Glomerular endothelial cell (primary cell): ENCODE measurements at places on chromosomes 12 and 14.

DNA sequence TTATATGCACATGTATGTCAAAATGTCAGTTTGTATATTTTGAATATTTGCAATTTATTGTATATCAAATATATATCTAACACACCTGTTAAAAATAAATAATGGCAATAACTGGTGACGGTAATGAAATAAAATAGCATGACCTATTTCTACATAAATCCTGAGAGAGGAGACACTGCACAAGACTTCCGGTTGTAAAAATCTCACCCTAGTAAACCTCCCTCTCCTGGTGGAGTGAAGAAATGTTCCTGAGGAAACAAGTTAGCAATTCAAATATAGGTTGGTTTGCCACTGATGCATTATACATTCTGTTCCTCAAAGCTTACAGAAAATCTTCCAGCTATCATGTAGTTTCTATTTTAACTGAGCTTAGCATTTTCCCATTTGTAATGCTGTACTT lies 166.1 kb upstream of the SYT10 start:
- no peak for DNase-seq

DNA sequence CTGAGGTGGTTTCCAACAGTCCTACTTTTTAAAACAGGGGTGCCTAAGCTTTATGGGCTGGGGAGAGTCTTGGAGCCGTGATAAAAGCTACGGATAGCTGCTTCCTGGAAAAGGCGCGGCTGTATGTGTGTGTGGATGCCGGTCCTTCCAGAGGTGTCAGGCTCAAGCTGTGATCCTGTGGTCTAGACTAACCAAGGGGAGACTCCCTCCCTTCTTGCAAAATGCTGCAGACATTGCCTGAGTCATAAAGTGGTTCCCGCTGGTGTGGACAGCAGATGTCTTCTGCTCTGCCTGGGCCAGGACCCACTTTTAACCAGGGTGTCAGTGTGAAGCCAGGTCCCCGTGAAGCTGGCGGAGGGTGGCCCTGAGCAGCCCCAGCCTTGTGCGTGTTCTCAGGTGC lies 37.8 kb downstream of the CCDC92 start:
- DNase-seq, result no peak

DNA sequence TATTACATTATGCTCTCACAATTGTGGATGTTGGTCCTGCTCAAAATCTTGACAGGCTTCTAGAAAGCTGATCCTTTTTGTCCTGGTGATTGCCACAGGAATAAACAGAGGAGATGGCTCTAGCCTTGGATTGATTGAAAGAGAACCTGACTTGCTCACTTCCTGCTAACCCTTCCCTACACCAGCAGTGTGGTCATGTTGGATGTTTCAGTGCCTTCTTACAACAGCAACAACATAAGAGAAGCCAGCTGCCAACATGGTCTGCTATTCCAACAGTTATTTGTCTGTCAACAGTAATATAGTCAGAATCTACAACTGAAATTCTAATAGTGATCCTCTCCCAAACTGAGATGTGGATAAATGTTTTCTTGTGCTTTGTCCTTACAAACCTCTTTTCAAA lies 311.6 kb upstream of the DIO2 start:
- DNase-seq, result no peak

- DNase-seq, result no peak
Observed at GRCh38 chr12:65958456-65958855, 134.2 kb downstream of the HMGA2 start.

GRCh38 chr12:90299121-90299520 lies 590.5 kb upstream of the ATP2B1 start:
- no peak for DNase-seq

DNA sequence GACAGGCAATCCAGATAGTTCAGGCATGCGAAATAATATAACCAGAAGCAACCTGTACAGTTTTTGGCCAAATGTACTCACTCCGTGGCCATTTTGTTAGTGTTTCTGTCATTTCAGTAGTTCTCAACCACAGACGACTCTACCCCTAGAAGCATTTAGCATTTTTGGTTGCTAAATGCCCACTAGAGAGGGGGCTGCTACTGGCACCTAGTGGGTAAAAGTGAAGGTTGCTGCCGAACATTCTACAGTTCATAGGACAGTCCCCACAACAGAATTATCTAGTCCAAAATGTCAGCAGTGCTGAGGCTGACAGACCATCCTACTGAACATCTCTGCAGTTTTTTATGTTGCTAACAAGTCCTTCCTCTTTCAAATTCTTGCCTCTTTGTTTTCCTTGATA lies 107.4 kb downstream of the TSHR start:
- no peak for DNase-seq

DNA sequence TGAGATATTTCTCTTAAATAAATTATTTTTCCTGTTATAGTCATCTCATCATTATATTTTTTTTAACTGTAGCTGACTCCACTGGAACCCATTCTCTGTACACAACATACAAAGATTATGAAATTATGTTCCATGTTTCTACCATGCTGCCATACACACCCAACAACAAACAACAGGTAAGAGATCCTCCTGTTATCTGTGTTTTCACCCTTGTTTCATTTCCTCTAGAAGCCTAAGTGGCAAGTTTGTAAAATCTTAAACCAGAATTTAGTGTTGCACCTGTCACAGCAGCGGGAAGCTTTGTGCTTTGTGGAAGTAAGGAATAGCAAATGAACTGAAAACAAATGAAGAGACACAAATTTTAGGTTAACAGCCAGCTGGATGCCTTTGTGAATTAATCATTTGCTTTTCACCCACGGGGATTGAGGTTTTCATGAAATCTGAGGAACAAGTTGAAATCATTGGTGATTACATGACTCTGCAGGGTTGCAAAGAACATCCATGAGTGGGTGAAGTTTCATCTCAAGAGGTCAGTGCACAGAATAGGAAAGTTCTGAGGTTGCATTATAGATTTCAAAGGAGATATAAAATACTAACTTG lies 273.9 kb upstream of the RGS6 start:
- DNase-seq, result no peak

DNA sequence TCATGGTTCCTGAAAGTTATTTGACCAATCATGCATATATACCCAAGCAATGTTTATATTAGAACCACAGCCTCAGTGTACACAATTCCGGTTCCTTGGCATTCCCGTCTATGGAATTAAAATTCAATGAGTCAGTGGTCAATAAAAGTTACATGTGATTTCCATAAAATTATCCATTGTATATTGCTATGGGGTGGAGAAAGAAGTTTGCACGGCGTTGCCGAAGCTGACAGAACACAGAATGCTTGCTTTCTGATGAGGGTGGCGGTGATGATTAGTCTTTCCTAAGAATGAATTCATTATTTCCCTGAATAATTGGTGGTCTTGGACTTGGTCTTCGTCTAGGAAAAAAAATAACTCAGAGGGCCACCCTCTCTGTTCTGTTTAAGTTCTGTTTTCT lies 214.1 kb downstream of the ANO2 start:
- no peak for DNase-seq

GRCh38 chr14:56004786-56005185 lies 113.4 kb upstream of the PELI2 start:
- no peak for DNase-seq

DNA sequence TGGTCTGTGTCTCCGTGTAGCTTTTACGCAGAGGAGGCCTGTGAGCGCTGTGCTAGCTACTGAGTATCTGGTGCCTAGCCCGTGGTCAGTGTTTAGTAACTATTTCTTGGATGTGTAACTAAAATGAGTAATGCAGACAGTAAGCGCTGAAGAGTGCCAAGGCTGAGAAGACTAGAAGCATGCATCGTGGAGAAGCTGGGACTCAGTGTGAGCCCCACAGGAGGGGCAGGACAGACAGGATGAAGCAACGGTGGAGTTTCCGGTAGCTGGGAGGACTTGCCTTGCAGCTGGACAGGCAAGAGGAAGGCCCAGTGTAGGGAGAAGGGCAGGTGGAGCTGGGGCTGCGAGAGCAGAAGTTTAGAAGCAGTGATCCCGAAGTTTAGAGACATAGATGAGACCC lies 233.4 kb upstream of the FKBP4 start:
- no peak for DNase-seq

GRCh38 chr14:100129161-100129589 lies 30.3 kb downstream of the DEGS2 start:
- no peak for DNase-seq

DNA sequence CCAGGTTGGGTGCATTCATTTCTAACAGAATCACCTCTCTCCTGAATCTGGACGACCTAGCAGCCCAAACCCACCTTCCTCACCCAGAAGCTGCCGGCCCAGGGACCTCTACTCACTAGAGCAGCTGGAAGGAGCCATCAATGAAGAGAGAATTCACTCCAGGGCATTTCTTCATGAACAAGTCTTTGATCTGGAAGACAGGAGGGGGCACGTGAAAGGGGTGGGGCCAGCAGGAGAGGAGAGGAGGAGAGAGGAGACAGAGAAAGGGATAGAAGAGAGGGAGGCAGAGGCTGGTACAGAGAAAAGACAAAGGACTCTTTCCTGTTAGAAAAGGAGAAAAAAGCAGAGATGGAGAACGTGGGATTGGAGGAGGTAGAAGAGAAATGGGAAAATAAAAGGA lies 39.8 kb downstream of the TRPV4 start:
- DNase-seq, result no peak

GRCh38 chr12:98123021-98123461 lies 392.3 kb upstream of the TMPO start:
- DNase-seq, result no peak

DNA sequence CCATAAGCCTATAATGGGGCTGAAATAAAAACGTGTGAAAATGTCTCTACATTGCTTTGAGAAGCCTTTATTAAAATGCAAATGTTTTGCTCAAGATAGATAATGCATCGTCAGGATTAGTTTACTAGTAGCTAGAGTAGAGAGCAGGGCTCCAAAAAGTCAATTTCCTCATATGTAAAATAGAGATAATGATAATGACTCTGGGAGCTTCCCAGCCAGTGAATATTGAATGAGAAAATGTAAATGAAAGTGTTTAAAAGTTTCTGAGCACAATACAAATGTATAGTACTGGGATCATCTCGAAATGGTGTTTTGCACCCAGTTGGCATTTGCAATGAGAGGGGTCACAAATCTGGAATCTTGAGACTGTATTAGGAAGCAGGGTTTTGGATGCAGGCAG lies 135.3 kb downstream of the OTOGL start:
- no peak for DNase-seq

- DNase-seq, result no peak
Observed at GRCh38 chr14:87158283-87158682, 834.7 kb downstream of the GALC start.

DNA sequence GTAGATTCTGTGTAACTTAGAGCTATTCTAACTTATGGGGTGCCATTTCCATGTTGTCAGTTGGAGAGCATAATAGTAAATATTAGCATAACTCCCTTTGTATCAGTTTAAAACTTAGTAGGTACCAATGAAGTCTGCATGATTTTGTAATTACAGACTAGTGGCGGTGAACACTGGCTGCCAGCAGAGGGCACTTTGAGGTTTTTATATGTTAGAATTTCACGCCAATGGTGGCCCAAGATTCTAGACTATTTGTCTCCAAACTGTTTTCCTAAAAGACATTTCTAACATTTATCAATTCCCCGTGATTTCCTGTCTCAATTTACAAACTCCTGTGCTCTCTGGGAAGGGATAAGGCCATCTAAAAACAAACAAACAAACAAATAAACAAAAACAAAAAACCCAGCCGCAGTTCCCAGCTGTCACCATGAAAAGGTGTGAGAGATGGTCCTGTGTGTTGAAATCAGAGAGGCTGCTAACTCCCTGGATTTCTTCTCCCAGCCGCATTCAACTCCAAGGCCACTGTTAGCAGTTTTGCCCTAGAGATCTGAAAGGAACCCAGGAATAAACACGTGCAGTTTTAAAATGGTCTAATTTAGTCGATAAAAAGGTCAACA lies 57.6 kb downstream of the BRMS1L start:
- DNase-seq, result no peak

DNA sequence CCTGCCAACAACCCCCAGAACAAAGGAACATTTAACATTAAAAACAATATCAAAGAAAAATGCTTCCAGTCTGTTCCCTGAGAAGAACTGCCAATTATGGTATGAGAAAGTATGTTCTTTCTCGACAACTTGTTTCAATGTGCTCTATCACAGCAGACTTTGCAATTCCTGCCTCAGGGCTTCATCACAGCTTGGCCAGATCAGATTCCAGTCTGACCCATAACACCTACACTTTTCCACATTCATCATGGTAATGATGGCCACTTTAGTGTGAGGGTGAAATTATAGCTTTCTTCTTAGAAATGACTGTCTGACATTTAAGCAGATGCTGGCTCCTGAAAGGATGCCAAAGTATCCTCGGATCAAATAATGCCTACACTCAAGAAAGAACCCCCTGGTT lies 17.0 kb downstream of the NEK9 start:
- no peak for DNase-seq

GRCh38 chr14:54440037-54440436 lies 1.1 kb downstream of the CNIH1 start:
- no peak for DNase-seq

- DNase-seq, result no peak
Observed at GRCh38 chr12:1307796-1308195, 286.6 kb downstream of the FBXL14 start.

DNA sequence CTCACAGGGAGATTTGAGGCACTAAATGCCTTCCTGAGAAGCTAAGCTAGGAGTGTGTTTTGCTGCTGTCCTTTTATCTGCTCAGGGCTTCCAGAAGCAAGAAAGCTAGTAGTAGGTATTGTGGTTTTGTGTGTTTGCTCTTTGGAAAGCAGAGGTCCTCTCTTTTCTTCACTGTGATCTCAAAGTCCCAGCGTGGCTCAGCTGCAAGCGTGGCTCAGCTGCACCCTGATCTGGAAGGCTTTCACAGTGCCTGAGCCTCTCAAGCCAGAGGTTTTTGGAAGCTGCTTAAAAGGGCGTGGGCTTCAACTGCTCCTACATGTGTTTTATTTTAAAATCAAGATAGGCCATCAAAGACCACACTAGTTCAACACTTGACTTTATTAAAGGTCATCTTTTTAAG lies 337.4 kb upstream of the RGS6 start:
- no peak for DNase-seq

GRCh38 chr12:118073768-118074167 lies 12.8 kb upstream of the WSB2 start:
- no peak for DNase-seq

DNA sequence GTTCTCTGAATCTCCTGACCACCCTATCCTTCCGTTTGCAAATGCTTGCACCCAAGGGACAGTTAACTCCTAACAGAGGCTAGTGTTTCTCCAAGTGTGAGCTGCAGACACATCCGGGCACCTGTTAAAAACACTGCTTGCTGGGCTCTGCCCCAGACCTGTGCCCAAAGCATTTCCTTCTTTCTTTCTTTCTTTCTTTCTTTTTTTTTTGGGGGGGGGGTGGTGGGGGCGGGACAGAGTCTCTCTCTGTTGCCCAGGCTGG lies 42.5 kb downstream of the SPRING1 start:
- DNase-seq, result no peak
